ENCODE measurements at places on chromosomes 2 and 18. TPM values are rescaled to one million over a fixed set of nuclear protein-coding genes. Genes with fewer than 3 reads are reported as not detected.

DNA sequence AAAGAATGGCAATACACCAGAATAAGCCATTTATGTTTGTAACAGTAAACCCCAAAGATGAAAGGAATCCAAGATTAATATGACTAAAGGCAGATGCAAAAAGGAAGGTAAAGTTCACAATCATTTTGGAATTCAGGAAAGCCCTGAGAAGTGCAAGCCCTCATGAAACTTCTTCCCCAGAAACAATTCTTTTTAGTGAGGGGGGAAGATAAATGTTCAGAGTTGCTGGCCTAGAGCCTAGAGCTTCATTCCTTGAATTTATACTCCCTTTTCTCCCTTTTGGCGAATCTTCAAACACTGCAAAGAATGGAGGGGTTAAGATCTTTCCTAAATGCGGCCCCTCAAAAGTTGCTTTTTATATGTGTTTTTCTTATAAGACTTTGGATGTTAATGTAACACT lies 368.8 kb downstream of the MEIS1 start:
- H3K27me3 ChIP-seq: no peaks in the 10 kb centered on the region
- H3K4me3 ChIP-seq: no peak overlapping the region
- no peak for DNase-seq
- no peaks in the 10 kb centered on the region for H3K36me3 ChIP-seq
- no peaks in the 10 kb centered on the region for H3K4me1 ChIP-seq

GRCh38 chr2:5020116-5020875 lies 671.9 kb upstream of the SOX11 start:
- no peaks in the 10 kb centered on the region for H3K36me3 ChIP-seq
- H3K27ac ChIP-seq: no peak overlapping the region
- DNase-seq: no peak
- no peak overlapping the region for H3K4me3 ChIP-seq

Gene CCDC141
- 0.42 TPM for total RNA-seq

Gene KYNU
- 40.3 TPM for total RNA-seq

Gene DYTN
- not detected for total RNA-seq

DNA sequence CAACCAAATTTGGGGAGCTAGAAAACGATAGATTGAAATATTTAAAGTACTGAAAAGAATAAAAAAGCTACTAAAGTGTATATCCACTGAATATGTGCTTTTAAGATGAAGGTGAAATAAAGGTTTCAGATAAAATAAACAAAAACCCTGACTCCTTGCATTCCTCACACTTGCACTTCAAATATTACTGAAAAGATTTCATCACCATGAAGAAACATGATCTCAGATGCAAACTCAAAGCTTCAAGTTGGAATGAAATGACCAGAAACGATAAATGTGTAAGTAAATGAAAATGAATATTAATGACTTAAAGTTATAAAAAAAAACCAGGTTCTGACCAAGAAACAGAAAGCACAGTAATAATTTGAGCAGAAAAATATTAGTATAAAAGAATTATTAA lies 1246.0 kb upstream of the ACVR2A start:
- H3K27ac ChIP-seq: no peak overlapping the region
- no peaks in the 10 kb centered on the region for H3K4me1 ChIP-seq
- H3K4me3 ChIP-seq: no peak overlapping the region
- H3K36me3 ChIP-seq: no peaks in the 10 kb centered on the region

- no peaks in the 10 kb centered on the region for H3K27me3 ChIP-seq
- no peaks in the 10 kb centered on the region for H3K36me3 ChIP-seq
- H3K4me1 ChIP-seq: no peaks in the 10 kb centered on the region
- no peak overlapping the region for H3K4me3 ChIP-seq
- no peak overlapping the region for H3K27ac ChIP-seq
Measured at GRCh38 chr18:79764131-79764530, 33.6 kb upstream of the KCNG2 start.

DNA sequence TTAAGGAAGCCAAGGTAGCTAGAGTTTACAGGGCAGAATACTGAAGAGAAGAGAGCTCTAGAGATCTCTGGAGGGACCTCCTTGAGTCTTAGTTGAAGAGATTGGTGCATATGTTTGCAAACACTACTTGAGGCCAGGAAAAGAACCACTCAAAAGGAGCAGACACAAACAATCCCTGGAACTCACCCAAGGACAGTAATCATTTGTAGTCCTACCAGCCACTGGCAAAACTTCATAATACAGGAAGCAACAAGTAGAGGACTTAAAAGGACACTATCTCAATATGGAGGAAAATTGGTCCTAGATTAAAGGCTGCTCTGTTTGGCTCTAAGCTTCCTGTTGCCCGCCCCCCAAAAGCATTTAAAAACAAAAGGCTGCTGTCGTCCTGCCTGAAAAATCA lies 46.9 kb upstream of the UBXN4 start:
- H3K27me3 ChIP-seq: no peaks in the 10 kb centered on the region
- H3K27ac ChIP-seq: no peak overlapping the region
- H3K4me3 ChIP-seq: no peak overlapping the region
- H3K4me1 ChIP-seq: no peaks in the 10 kb centered on the region
- DNase-seq: no peak
- H3K36me3 ChIP-seq: no peaks in the 10 kb centered on the region

- no peaks in the 10 kb centered on the region for H3K36me3 ChIP-seq
- H3K27me3 ChIP-seq: no peaks in the 10 kb centered on the region
- H3K27ac ChIP-seq: no peak overlapping the region
- H3K4me1 ChIP-seq: no peaks in the 10 kb centered on the region
Measured at GRCh38 chr2:145597809-145598208, 1077.9 kb upstream of the ZEB2 start.

GRCh38 chr2:228703152-228703551 lies 521.7 kb upstream of the SPHKAP start:
- no peaks in the 10 kb centered on the region for H3K27me3 ChIP-seq
- no peaks in the 10 kb centered on the region for H3K4me1 ChIP-seq
- DNase-seq: no peak
- H3K27ac ChIP-seq: no peak overlapping the region

Gene CNDP1
- 10.4 TPM for total RNA-seq

Gene ST6GAL2
- 2.0 TPM for total RNA-seq

DNA sequence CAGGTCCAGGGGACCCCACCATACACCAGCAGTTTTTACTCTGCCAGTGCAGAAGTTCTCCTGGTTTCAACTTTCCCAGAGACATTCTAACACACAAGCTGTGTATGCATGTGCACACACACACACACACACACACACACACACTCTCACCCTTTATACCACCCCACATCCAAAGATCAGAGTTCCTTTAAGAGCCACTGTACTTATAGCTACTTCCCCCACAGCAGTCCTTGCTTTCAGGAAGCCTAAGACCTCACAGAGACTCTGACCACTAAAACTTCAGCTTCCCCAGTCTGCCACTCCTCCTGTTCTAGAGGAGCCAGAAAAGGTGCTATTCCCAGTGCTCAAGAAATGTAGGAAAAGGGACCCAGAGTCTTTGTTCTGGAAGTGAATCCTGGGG lies 107.8 kb downstream of the ZNF521 start:
- no peaks in the 10 kb centered on the region for H3K36me3 ChIP-seq
- H3K4me3 ChIP-seq: no peak overlapping the region
- DNase-seq: no peak
- H3K4me1 ChIP-seq: no peaks in the 10 kb centered on the region
- no peak overlapping the region for H3K27ac ChIP-seq
- no peaks in the 10 kb centered on the region for H3K27me3 ChIP-seq

Gene TGFA
- 2.1 TPM for total RNA-seq

Gene CPSF3
- total RNA-seq: 18.3 TPM

GRCh38 chr18:12518832-12519531 lies 111.3 kb downstream of the PRELID3A start:
- no peaks in the 10 kb centered on the region for H3K27me3 ChIP-seq
- no peak for DNase-seq
- H3K27ac ChIP-seq: no peak overlapping the region
- H3K36me3 ChIP-seq: no peaks in the 10 kb centered on the region

- H3K27me3 ChIP-seq: no peaks in the 10 kb centered on the region
- H3K36me3 ChIP-seq: no peaks in the 10 kb centered on the region
- DNase-seq: no peak
- H3K27ac ChIP-seq: no peak overlapping the region
- no peak overlapping the region for H3K4me3 ChIP-seq
Measured at GRCh38 chr2:183250472-183250871, 126.2 kb downstream of the NUP35 start.

- H3K4me1 ChIP-seq: peaks cover 6% of the 10 kb centered on the region
- H3K4me3 ChIP-seq: no peak overlapping the region
- no peak for DNase-seq
Measured at GRCh38 chr2:39618736-39619135, 47.0 kb upstream of the TMEM178A start.

DNA sequence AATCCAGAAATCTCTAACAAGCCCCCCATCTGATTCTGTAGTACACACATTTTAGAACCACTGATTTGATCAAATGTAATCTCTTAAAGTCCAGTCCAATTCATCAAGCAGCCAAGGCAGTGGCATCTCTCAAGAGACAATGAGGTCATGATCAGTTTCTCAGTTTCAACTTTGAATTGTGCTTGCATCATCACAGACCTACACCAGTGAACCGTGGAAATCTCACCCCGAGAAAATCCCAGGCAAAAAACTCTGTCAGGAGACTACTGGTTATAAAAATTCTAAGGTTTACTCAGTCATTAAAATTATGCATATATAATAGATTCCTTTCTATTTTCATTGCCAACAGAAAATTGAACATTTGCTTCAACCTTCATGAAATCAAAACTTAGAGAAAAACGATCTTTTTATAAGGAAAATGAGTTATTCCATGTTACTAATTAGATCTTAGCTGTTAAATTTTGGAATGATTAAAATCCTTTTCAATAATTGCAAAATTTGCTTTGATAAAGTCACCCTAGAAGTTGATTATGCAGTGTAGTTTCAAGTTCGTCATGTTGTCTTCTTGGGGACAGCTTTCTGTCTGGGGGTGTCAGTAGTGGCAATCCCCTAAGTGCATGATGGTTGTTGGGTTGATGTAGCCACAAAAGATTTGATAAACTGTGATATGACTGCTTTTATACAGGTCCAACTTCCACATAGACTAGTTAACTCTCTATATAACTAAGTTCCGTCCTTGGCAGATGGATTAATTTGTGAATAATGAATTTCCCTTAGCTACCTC lies 235.0 kb downstream of the CAMKMT start:
- no peak overlapping the region for H3K27ac ChIP-seq
- no peak for DNase-seq
- H3K4me3 ChIP-seq: no peak overlapping the region
- no peaks in the 10 kb centered on the region for H3K36me3 ChIP-seq

DNA sequence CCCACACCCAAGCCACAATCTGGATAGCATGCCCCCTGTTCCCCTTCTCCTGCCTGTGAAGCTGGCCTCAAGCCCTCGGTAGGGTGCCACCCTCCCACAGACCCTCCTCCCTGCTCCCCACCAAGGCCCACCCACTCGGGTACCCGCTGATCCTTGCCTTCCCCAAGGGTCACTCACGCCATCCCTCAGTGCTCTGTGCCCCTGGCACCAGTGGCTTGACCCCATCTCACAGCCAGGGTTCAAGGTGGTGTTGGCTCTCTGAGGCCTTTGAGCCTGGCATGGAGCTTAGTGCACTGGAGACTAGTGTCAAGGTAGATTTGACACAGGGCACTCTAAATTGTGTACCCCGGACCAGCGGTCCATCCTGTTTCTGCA lies 11.9 kb downstream of the ADRA2B start:
- H3K36me3 ChIP-seq: no peaks in the 10 kb centered on the region
- no peaks in the 10 kb centered on the region for H3K4me1 ChIP-seq
- H3K27me3 ChIP-seq: no peaks in the 10 kb centered on the region
- H3K27ac ChIP-seq: no peak overlapping the region
- no peak for DNase-seq
- no peak overlapping the region for H3K4me3 ChIP-seq

DNA sequence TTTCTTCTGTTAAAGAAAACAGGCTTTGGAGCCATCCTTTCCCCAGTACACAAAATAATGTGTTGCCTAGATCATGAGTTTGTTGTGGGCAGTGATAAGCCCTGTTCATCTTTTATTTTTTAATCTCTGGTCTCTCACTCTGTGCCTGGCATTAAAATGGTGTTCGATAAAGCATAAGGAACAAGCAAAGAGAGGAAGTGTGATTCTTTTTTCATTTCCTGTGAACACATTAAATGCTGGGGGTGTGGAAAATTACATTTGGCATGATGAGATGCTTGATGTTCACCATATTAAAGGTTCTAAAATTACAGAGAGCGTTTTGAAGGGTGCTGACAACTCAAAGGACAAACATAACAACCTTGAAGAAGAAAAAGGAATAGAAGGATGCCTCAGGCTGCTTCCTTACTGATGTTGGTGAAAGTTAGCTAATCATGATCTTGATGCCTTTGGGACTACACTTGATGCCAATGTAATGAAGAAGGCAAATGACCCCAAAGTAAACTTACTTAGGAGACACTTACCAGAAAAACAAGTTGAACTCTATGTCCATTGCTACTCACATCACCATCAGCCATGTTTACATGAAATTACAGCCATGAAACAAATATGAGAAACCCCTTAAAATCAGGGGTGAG lies 33.0 kb downstream of the TMEFF2 start:
- no peak overlapping the region for H3K27ac ChIP-seq
- H3K27me3 ChIP-seq: no peaks in the 10 kb centered on the region
- H3K4me1 ChIP-seq: no peaks in the 10 kb centered on the region
- no peak for DNase-seq
- no peak overlapping the region for H3K4me3 ChIP-seq

Gene KIAA2012
- total RNA-seq: 0.56 TPM

DNA sequence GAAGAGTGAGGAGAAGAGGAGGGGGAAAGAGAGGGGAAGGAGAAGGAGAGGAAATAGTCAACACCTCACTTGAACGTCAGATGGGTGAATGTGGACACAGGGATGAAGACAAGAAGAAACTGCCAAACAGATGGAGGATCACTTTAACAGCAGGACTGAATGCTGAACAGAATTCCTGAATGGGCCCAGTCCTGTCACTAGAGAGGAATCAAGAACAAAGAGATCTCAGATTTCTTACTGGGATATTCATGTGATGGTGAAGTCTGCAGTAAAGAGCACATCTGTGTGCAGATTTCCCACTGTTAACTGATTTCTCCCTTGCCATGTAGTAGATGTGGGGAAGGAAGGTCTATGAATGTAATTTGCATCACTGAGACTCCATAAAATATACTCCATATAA lies 135.4 kb downstream of the L3MBTL4 start:
- no peak for DNase-seq
- H3K27me3 ChIP-seq: no peaks in the 10 kb centered on the region
- peaks cover 10% of the 10 kb centered on the region for H3K4me1 ChIP-seq
- H3K27ac ChIP-seq: no peak overlapping the region

- H3K27ac ChIP-seq: no peak overlapping the region
- no peaks in the 10 kb centered on the region for H3K27me3 ChIP-seq
- H3K4me1 ChIP-seq: no peaks in the 10 kb centered on the region
- H3K36me3 ChIP-seq: no peaks in the 10 kb centered on the region
- H3K4me3 ChIP-seq: no peak overlapping the region
Measured at GRCh38 chr2:174694196-174694878, 69.9 kb downstream of the CHRNA1 start.

DNA sequence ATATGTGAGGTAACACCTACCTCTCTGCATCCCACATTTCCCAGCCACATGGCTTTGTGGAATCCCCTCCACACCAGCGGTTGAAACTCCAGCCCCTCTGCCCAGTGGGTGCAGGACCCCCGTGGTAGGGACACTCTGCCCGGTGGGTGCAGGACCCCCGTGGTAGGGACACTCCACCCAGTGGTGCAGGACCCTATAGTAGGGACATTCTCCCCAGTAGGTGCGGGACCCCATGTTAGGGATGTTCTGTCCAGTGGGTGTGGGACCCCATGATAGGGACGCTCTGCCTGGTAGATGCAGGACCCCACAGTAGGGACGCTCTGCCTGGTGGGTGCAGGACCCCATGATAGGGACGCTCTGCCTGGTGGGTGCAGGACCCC lies 11.5 kb downstream of the COPS9 start:
- DNase-seq: no peak
- no peak overlapping the region for H3K27ac ChIP-seq
- H3K4me1 ChIP-seq: no peaks in the 10 kb centered on the region
- no peak overlapping the region for H3K4me3 ChIP-seq
